ENCODE measurements at places on chromosomes 7 and 10.

- DNase-seq: no peak
Observed at GRCh38 chr7:100640517-100641440, 573 bp downstream of the TFR2 start.

GRCh38 chr7:77320714-77321113 lies 95.4 kb downstream of the GSAP start:
- DNase-seq: peak; percentile 34

- peak; percentile 11 for DNase-seq
Observed at GRCh38 chr7:79258826-79259225, 194.6 kb downstream of the MAGI2 start.

- peak; percentile 95 for DNase-seq
Observed at GRCh38 chr7:74479961-74480829, 26.5 kb downstream of the GTF2IRD1 start.

- DNase-seq: peak; percentile 46
Observed at GRCh38 chr7:88485821-88486220, 179.1 kb upstream of the STEAP4 start.

- DNase-seq: no peak
Observed at GRCh38 chr10:12455766-12456165, 106.4 kb downstream of the CAMK1D start.

- DNase-seq: no peak
Observed at GRCh38 chr10:122486406-122487080, 25.2 kb downstream of the HTRA1 start.

DNA sequence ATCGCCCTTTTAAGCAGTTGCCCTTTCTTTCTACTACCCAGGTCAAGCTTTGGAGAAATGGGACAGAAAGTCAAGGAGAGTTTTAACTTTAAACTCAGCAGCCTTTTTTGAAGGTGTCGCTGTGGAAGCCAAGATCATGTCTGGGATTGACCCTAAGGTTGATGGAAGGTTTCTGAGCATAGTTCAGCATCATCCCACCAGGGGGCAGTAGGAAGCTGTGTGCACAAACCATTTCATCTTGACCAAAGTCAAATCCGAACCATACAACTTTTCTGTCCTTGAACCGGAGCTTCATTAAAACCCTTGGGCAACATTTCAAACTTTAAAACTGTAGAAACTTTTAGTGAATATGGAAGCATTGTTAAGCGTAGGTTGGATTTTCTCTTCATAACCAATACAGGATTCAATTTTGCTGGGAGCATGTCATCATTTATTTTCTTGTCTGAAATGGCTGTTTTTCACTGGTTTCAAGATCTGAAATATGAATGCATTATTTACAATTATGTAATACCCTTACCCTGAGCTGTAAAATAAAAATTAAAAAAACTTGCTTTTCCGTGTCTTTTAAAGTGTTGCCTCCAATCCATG lies 214.4 kb upstream of the KIAA1217 start:
- peak; percentile 83 for DNase-seq

DNA sequence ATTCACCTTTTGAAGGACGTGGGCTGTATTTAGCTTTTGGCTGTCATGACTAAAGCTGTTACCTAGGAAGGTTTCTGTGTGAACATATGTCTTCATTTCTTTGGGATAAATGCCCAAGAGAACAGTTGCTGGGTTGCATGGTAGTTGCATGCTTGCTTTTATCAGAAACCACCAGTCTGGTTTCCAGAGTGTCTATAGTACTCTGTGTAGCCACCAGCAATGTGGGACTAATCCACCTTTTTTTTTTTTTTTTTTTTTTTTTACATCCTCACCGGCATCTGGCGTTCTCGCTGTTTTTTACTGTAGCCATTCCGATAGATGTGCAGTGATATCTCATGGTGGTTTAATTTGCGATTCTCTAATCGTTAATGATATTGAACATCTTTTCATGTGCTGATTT lies 297.8 kb downstream of the SDK1 start:
- no peak for DNase-seq

DNA sequence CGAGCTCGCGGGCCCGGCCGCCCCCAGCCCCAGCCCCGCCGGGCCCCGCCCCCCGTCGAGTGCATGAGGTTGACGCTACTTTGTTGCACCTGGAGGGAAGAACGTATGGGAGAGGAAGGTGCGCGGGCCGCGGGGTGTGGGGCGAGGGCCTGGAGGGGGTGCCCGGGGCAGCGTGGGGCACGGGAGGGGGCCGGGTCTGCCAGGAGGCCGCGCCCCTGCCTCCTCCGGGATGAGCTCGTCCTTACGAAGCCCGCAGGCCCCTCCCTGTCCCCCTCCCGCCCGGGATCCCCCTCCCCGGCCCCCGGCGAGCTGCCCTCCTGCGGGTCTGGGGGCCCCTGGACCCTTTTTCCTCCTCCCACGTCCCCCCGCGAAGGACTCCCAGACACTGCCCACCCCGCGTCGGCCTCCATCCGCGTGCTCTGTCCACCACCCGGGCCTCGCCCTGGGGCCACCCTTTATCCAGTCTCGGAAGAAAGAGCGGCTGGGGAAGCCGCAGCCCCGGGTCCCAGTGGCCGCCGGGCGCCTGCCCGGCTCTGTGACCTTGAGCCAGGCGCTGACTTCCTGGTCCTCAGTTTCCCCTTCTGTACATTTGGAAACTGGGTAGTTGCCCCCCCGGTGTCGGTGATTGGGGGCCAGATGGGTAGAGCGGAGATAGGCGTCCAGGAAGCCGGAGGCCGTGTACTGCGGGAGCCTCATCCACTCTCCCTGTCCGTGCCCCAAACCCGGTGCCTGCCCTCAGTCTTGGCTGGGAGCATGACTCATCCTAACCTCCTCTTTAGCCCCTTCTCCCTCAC lies 521 bp downstream of the LIMK1 start:
- peak; percentile 66 for DNase-seq

- DNase-seq: no peak
Observed at GRCh38 chr10:88090568-88091214, 227.3 kb downstream of the PTEN start.

DNA sequence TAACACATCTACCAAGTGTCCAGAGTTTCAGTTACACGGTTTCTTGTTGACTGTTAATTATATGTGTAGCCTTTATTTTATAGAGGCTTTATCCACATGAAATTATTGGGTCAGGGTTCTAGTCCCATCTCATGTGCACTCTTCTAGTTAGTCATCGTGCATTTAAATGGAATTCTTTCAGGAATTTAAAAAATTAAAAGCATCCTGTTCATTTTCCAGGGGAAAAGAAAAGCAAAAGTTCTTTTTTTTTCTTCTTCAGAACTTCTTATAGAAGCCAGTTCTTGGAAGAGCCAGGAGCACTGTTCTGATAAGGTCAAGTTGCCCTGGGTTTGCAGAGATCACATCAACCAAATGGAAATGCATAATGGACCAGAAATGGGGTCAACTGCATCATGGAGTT lies 324.7 kb downstream of the INHBA start:
- no peak for DNase-seq

DNA sequence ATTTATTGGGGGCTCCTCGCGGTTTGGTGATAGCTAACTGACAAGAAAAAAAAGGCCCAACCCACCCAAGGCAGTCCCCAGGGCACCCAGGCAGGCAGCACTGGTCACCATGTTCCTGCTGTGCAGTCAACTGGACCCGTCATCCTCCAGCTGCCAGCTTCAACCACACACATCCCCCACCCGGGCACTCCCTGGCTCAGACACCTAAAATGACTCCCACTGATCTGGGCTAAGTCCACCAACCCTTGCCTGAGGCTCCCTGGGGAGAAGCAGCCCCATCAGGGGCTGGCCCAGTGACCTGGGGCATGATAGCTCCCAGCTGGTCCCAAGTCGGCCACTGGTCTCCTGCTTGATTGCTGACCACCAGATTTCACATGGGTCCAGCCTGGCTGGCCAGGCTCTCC lies 161.8 kb downstream of the NRF1 start:
- no peak for DNase-seq

- DNase-seq: no peak
Observed at GRCh38 chr7:144548556-144548955, 145.1 kb upstream of the NOBOX start.

- DNase-seq: no peak
Observed at GRCh38 chr10:60029475-60029874, 123.1 kb upstream of the CCDC6 start.

DNA sequence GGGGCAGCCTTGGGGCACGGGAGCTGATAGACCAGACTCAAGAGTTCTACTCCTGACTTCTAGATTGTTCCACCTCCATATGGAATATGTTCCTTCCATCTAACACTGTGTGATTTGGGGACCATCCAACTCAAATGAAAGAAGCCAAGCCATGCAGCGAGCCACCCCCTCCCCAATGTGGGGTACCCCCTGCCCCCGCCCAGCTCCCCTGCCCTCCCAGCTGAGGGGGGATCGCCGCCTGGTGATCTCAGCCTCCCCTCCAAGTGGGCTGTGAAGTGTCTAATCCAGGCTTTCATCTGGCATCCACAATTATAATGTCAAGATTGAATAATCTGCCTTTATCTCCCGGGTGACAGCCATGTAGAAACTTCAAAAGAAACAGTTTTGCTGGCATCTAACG lies 246.1 kb downstream of the RPS24 start:
- DNase-seq: no peak

GRCh38 chr7:123327661-123328060 lies 127.9 kb upstream of the SLC13A1 start:
- DNase-seq: no peak

GRCh38 chr10:90925079-90926029 lies 4.5 kb upstream of the ANKRD1 start:
- no peak for DNase-seq

DNA sequence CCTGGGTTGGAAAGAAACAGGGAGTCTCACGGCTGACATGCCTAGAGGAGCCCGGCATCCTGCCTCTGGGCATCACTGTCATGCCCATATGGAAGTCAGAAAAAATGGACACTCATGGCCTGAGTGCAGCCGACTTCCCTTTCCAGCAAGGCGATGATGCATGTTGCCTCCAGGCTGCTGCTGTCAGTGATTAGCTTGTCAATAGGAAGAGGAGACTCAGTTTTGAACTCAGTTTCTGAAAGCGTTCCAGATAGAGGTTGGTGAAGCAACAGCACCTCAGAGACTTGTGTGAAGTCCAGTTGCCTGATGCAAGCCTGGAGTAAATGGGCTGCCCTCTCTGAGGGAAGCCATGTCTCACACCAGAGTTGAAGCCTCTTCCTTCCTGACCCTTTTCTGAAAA lies 148.4 kb downstream of the TPST1 start:
- DNase-seq: no peak

- DNase-seq: no peak
Observed at GRCh38 chr10:58637352-58637751, 124.7 kb downstream of the BICC1 start.

- DNase-seq: no peak
Observed at GRCh38 chr10:119536508-119537025, 6.0 kb downstream of the RGS10 start.

DNA sequence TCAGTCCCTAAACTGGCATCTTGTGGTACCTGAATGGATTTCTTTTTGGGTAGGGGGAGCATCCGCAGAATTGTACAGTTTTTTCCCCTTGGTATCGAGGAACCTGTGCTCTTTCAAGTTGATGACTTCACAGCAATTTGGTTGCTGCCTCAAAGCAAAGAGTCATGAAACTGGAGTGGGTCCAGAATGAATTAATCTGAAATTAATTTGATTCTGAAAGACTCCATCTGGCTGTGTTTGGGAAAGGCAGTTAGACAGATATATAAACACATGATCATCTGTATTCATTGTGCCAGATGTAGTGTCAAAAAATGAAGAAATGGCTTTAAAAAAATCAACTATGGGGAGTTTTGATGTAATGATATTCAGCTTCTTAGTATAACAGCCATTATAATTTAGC lies 136.1 kb downstream of the CELF2 start:
- DNase-seq: no peak

- no peak for DNase-seq
Observed at GRCh38 chr10:124688386-124688785, 55.8 kb downstream of the FAM53B start.

DNA sequence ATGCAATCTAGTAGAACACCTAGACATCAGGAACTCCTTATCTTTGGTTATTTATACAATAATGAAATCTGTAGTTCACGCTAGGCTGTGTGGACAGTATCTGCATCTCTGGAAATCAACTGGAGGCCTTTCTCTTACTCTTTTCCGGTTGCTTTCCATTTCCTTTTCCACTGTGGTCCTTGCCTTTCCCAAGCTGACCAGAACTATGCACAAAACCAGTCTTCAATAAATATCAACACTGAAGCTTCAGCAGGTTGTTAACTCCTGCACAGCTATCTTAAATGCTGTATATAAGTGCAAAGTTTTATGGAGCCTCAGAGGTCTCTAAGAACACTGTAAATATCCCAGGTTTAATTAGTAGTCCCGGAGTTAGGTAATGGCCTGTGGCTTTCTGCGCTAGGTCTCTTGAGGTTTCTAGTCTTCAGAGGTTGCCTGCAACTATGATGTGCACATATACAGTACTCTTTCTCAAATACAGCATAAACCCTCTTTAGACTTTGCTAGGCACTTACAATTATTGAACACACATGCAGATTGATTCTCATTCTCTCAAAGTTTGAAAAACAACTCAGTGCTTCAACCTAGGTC lies 2.4 kb downstream of the KLLN start:
- DNase-seq: no peak

DNA sequence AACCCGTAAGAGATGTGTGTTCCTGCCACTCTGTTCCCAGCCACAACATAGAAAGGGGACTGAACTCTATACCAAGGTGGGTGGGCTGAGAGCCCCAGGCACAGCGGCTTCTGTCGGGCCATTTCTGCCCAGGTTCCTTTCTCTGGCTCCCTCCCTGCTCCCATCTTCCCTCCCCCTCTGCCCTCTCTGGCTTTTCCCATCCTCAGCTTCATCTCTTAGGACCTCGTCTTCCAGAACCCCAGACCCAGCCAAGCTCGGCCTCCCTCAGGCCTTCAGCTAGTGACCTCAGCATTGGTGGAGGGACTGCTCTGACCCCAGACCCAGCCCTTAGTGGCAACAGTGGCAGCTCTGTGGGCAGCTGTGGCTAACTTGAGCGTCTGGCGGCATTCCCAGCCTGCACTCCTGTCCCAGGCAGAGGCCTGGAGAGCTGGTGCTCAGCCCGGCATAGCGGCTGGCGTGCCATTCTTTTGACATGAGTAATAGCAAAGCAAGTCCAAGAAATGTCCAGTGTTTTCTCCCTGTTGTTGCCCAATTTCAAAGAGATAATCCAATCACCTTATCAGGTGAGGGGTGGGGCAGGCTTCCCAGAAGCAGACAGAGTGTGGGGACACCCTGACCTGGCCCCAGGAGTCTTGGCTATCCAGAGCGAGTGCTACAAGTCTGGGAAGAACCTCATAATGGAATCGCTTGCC lies 15.9 kb downstream of the PTPRE start:
- no peak for DNase-seq

DNA sequence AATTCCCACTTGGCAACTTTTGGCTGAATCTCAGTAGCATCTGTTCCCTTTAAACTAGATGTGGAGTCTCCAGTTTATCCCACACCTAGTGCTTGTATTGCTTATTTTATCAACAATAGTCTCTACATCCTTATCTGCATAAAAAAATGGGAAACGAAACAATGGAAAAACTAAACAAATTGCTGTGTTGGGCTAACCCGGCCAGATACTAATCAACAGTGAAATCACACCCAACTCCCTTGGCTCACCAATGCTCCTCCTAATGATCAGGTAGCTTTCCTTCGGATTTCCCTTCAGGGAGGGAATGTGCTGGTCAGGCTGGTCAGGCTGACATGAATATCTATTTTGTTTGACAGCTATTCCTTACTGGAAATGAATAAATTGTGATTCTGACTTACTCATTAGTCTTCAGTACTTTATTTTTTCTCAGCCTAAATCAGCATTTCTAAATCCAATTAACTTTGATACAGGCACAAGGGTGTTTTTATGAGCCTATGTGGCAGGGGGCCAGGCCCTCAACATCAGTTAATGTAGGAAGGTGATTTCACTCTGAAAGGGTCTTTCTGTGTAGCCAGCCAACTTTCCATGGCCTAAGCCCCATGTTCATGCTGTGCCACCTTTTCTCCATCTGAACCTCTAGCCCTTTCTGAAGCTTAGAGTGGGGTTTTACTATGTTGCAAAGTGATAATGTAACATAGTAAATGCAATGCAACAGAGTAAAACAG lies 170.5 kb upstream of the NPSR1 start:
- peak; percentile 2 for DNase-seq

Data from tongue (tissue), 3 donors.